Non-pigmented ciliary epithelial cell (primary cell): ENCODE measurements at places on chromosomes 1 and 21.
A peak's percentile ranks its signal among the peaks of the same experiment; 100 is the strongest.

- no peak for DNase-seq
Observed at GRCh38 chr1:81731989-81732388, 68.7 kb upstream of the ADGRL2 start.

DNA sequence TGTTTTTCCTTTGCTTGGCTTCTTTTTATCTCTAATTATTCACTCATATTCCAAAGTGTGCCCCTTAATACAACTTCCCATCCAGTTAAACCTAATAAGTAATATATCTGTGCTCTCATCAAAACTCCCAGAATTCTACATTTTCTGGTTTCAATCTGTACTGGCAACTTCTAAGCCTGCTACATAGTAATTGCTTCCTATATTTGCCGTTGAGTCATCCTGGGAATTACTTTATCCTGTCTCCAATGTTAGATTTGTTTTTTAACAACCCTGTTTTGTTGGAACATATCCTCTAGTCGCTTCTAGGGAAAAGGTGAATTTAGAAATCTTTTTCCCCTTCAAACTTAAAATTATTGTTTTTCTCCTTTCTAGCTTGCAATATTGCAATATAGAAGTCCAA, 620.5 kb upstream of the PKN2 start:
- DNase-seq = no peak

DNA sequence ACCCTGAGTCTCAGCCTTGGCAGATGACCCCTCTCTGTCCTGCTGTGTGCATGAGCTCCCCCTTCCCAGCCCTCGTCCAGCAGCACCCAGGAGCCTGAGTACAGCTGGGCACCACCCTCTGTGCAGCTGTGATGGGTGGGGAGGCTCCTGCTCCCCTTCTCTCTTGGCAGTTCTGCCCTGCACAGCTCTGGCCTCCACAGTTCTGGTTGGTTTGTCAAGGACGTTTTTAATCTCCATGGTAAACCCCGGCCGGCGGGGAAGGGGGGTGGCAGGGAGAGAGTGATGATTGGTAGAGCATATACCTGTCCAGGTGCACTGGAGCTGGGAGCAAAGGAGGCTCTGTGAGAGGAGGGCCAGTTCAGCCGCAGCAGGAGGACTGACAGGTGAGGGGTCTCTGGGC, at the start of gene CLCNKA:
CLCNKA (plus strand) TSS at position 356 of the 400 bp plus-strand sequence. CDS start 584 bp downstream, outside the sequence.
- DNase-seq = no peak

DNA sequence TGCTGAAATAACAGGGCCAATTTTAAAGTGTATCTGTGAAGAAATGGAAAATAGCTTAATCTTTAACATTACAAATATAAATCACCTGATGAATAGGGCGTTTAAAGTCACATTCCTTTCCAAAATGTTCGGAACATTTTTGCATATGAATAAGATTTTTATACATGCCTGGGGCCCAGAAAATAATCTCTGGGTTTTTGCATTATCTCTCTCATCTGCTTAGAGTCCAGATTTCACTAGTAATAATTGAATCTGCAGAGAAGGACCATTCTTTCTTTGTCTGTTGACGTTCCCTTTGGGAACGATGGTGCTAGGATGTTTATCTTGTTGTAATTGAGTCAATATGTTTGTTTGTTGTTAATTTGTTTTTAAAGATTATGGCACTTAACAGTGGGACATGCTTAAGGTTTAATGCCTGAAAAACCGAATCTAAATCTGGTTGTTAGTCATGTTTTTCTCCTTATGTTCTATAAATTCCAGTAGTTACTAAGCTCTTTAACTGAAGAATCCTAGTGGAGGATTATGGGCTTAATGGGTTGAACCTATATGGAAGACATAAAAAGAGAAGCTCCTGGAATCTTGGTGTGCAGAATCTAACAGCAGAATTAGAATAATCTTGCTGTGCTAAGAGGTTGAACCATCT, 140.6 kb downstream of the VPS13D start:
- no peak for DNase-seq

DNA sequence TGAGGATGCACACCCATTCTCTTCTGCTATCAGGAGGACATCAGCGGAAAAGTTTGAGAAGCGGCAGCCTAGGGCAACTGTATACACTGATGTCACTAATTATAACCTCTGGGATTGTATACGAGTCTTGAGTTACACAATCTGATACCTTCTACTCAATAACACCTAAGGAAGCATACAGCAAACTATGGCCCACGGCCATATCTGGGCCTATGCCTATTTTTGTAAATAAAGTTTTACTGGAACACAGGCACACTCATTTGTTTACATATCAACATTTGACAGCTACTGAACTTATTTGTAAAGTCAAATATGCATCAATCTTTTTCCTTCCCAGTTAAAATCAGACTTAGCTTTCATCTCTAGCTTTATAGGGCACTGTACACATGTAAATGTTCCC, 187.2 kb downstream of the ZSCAN20 start:
- no peak for DNase-seq

- no peak for DNase-seq
Observed at GRCh38 chr1:219188331-219188803, 14.7 kb downstream of the LYPLAL1 start.

GRCh38 chr21:31448496-31448895, 104.4 kb upstream of the TIAM1 start:
- no peak for DNase-seq

DNA sequence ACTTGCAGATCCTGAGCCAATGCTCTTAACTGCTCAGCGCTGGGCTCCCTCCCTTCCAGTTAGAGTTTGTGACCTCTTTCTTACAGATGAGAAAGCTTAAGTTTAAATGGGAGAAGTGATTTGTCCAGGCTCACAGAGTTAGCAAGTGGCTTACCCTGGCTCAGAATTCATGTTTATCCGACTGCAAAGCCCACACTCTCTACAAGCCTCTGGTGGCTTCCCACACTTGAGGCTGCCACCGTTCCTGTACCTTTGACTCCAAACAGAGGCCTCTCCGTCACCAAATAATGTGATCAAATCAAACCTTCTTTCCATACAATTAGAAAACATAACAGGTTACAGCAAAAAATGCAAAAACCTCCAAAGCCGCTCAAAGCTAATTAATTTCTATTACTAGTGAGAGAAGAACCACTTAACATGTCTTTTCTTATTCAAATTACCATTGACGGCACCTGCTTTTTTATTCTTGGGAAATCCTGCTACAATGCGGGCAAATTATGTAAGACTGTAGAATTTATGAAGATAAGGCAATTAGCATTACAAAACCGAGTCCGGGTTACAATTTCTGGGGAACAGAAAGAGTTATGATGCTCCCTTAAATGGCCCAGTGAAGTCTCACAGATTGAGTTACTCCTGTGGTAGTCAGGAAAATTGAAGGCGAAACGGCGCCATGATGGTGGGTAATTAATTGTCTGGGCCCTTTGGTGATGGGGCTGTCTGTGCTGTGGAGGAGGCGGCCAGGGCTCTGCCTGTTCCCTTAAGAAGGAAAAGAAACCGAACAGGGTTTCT, 324.3 kb upstream of the POU3F1 start:
- no peak for DNase-seq

GRCh38 chr1:231411036-231411531, 11.0 kb downstream of the EGLN1 start:
- DNase-seq = no peak

DNA sequence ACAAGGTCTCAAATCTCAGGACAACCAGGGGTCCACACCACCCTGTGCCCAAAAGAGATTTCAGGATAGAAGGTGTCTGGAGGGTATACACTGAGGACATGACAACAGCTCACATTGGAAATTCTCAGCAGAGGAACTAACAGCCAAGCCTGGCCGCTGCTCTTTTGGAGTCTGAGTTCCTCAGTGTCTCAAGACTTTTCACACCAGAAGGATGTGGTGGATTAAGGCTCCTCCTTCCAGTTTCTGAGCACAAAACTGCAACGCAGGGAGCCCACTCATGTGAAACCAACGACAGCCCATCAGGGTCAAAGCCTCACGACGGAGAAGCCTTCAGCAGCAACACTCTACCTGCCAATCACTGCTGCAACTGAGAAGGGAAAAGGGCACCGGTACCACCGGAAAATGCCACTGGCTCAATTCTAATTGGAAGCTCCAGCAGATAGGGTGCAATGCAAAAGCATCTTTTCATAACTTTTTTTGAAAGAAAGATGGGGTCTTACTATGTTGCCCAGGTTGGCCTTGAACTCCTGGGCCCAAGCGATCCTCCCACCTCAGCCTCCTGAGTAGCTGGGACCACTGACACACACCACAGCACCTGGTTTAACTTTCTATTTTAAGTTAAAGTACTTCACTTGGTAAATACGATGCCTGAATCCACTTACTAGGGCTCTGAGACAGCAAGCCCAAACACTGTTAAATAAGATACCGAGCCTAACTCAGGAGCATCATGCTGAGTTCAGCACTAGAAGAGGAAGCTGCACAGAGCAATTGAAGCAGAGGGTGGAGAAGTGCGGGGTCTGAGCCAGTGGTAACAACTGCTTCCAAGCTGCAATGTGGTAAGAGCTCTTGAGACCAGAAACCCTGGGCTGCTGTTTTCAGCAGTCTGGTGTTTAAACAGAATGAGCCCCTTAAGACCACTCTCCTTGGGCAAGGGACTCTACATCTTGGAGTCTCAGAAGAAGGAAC, 7.8 kb downstream of the CAPZB start:
- DNase-seq = no peak

DNA sequence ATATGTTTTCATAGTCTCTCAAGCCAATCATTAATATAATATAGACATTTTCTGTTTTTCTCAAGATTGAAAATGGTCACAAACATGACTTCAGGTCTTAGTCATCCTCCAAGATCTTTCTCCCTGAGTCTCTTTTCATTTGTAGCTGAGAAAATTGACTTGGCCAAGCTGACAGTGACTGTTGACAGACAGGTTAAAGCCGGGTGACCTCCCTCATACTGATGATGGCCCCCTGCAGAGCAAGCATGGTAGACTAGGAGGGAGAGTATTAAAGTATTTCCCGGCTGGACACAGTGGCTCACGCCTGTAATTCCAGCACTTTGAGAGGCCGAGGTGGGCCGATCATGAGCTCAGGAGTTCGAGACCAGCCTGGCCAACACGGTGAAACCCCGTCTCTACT, 6.8 kb upstream of the KIAA1614 start:
- DNase-seq = no peak

DNA sequence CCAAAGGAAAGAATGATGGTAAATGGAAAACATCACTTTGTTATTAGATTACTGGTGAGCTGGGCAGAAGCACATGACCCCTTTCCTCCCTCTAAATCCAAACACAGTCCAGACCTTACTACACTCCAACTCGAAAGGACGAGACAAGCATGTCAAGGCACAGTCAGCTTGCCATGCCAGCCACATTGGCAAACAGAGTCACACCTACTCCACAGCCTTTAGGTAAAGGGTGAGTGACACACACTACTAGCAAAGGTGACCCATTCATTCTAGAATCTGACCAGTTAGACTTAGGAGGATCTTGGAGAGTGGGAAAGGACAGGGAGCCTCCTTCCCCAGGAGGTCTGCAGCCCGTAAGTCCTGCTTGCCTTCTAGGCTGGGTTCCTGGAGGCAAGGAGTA, 3.0 kb downstream of the SLC44A3 start:
- no peak for DNase-seq

- DNase-seq = no peak
Observed at GRCh38 chr1:25902462-25902861, 3.8 kb downstream of the STMN1 start.

DNA sequence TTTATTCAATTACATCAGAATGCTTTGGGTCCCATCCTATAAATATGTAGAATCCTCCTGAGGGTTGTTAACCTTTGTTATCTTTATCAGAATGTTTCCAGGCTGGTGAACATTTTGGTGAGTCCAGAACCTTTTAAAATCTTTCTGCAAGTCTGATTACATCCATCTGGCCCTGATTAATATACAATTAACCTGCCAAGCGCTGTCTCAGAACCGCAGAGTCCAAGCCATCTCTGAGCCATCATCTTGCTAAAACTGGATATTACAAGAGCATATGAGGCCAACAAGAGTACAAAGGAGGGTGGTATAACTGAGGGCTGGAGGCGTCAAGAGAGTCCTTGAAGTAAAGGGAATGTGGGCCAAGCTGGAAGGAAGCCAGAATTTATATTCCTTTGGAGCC, 88.6 kb upstream of the ZC3H11B start:
- no peak for DNase-seq

GRCh38 chr1:211548321-211549091, 30.5 kb downstream of the SLC30A1 start:
- no peak for DNase-seq

- no peak for DNase-seq
Observed at GRCh38 chr1:8687039-8687438, 130.4 kb downstream of the RERE start.

DNA sequence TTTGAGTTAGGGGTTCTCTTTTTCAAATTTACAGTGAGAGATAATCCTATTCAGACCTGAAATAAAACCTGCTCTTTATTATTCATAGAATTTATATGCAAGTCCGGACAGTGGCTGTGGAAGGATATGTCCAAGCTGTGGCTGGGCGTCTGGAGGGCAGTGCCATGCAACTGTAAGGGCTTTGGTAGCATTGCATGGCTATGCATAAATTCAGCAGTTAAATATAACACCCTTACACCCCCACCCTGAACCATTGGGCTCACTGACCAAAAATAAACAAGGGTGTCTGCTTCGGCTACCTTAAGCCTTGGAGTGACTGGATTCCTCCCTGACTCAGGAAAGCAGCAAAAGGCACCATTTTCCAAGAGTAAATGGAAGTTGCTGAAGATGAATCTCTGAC, 5.4 kb downstream of the CHTOP start:
- DNase-seq = no peak

DNA sequence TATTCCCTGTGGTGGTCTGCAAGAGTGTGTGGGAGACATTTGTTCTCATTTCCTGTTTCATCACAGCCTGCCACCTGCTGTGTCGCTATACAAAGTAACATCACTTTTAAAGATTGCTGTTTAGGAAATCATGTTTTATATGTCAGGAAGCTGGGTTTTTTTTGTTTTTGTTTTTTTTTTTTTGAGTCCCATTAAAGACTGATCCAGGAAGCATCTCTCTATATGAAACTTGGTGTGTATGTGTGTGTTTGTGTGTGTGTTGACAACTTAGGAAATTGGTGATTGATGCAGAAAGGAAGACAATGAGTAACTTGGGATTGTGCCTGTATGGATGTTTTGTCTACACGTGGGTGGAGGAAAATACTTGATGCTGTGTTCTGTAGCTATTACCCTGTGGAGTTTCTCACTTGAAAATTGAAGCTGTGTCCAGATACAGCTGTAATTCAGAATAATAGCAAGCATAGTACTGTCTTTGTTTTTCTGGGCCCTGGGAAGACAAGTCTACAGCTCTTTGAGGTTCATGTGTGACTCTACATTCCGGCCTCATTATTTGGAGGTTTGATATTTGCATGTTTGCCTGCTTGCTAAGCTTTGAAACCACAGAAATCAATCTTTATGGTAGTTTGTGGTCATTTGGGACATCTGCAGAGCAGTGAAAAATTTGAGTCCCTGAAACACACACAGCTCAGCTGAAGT, 47.9 kb downstream of the LAMC1 start:
- peak; percentile 45 for DNase-seq

DNA sequence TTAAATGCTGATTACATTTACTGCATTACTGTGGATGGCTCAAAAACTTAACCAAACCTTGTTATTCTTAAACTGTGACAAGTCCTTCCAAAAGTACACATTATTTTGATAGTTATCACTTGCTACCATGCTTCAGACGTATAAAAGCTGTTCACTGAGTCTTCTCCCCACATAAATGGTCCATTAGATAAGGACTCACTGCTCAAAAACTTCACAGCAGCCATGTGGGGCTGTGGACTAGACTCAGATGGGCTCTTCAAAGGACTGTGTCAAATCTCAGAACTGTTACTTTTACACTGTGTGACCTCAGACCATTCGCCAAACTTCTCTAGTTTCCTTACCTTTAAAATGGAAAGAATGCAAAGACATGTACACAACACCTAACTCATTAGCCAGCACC, 11.6 kb downstream of the SCAF4 start:
- DNase-seq = no peak

GRCh38 chr1:110170766-110171733, 20.8 kb downstream of the SLC6A17 start:
- DNase-seq = no peak
